ENCODE measurements at places on chromosomes 13 and 19.

GRCh38 chr19:38597075-38597474 lies 20.7 kb downstream of the MAP4K1 start:
- no peak for DNase-seq

DNA sequence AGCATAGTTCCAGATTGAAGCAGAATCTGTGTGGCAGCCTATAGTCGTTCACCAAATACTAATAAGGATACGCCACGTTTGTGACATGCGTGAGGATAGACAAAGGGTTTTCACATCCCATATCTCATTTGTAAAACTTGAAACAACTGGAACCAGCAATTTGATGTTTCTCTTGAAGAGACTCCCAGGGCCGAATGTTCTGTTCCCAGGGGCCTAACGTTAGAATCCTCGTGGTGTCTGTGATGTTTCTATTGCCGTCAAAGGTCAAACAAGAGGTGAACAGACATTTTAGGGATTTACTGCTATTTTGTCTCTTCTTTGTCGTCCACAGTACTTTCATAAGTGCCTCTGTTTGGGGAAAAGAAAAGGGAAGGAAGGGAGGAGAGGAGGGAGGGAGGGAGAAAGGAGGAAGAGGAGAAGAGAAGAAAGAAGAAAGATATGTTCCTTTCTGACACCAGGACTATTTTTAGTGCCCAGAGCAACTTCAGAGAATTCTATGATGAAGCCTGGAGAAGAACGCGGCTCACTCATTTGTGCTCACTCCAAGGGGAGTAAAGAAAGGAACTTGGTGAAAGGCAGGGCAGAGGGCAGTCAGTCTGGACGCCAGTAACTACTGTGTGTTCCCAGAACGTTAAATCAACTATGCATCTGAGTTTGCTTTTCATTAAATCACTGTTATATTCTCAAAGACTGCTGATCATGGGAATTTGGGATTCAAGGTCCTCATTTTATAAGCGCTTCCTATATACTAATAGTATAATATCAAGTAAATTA lies 154.5 kb downstream of the DCT start:
- DNase-seq: no peak

DNA sequence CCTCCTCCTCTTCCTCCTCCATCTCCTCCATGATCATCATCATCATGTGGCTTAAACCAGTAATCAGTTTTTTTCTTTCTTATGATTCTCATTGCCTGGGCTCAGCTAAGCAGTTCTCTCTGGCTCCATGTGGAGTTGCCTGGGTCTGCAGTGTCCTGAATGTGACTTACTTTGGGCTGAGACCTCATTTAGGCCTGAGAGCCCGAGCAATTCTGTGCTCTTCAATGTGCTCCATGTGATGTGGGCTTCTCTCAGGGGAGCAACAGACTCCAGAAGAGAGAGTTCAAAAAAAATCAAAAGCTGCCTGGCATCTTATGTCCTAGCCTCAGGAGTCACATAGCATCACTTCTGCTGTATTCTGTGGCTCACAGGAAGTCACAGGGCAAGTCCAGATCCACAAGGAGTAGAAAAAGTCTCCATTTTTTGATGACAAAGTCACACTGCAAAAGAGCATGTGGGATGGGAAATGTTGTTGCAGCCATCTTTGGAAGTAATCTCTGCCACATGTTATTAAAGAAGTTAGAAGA lies 128.7 kb downstream of the MAB21L1 start:
- no peak for DNase-seq

DNA sequence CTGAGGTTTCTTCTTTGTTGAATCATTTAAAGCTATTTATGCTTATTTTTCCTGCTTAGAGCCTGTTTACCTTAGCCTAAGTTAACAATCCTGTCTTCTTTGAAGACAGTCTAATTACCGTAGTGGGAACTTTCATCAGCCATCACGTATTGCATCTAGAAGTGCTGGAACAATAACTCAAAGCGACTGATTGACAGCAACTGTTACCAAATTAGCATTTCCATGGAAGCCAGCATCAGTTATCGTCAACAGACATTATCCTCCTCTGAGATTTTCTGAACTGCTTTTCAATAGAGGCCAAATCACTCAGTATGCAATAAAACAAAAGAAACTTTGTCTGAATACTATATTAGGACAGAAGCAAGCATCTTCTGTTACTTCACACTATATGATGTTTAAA lies 433.3 kb upstream of the SLITRK1 start:
- no peak for DNase-seq

Measured in choroid plexus epithelial cell (primary cell).